Dorsolateral prefrontal cortex (tissue), 122 donors: ENCODE measurements at places on chromosomes 11 and 22. TPM values are rescaled to one million over a fixed set of nuclear protein-coding genes. Genes with fewer than 3 reads are reported as not detected.
A peak's percentile ranks its signal among the peaks of the same experiment; 100 is the strongest.

GRCh38 chr11:76783294-76783895 lies at the start of gene TSKU:
Gene TSKU, plus strand, starts transcription at chr11:76783356. Its CDS starts 12,261 bp downstream, at chr11:76795617.
- DNase-seq = peak; percentile 14

The RIBC2 gene
- total RNA-seq = not detected

GRCh38 chr11:75813622-75814039 lies 1.4 kb upstream of the UVRAG start:
- DNase-seq = no peak

The MS4A3 gene
- not detected for total RNA-seq

GRCh38 chr11:32931606-32932005 lies 39.0 kb downstream of the QSER1 start:
- DNase-seq = no peak

DNA sequence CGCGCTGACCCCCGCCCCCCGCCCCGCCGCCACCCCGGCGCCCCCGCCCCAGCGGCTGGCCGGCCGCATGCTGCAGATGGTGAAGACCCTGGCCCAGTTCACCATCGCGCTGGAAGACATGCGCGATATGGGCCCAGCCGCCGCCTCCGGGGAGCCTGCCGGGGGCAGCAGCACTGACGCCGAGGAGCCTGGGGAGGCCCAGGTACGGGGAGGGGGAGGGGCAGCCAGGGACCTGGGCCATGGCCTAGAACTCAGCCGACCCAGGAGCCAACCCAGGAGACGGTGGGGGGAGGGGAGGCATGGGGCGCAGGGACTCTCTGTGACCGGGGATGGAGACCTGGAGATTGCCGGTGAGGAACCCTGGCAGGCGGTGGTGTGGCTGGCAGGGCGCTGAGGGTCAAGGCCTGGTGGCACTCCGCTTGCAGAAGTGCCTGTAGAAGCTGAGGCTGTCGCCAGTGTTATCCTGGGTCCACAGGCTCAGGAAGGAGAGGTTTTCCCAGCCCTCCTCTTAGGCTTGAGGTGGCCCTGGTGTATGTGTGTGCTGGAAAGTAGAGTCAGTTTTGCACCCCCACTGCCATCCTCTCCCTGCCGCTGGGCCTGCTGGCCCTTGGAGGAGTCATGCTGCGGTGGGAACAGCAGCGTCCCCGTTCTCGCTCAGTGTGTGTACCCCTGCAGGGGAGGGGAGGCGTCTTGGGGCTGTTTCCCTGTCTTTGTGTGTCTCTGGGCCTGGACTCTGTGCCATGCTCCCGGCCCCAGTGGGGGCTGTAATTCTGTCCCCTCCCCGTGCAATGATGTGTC lies 32.9 kb upstream of the RELT start:
- DNase-seq = no peak

The PTPRCAP gene
- 0.48 TPM for total RNA-seq

DNA sequence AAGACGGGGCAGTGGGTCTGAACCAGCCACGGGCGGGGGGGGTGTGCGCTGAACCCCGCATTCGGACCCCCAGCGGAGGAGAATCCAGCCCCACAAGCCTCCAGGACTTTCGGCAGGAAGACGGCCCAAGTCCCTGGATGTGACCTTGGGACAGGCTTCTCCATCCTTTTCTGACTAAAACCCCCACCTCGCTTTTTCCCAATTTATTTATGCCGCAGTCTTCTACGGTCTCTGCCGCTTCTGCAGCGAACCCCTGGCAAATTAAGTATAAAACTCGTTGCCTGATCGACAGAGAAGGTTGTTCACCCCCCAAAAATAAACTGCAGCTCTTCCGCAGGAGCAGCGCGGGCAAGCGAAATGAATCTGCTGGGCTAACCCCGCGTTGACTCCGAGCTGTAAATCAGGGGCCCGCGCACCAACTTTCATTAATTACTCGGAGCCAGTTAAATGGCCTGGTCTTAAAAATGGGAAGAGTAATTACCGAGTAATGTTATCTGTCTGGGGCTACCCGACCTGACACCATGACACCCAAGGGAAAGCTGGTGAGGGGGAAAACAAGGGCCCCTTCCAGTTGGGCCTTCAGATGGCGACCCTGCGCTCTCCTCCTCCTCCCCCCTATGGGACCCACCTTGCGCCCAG lies 6.6 kb downstream of the WT1 start:
- no peak for DNase-seq

DNA sequence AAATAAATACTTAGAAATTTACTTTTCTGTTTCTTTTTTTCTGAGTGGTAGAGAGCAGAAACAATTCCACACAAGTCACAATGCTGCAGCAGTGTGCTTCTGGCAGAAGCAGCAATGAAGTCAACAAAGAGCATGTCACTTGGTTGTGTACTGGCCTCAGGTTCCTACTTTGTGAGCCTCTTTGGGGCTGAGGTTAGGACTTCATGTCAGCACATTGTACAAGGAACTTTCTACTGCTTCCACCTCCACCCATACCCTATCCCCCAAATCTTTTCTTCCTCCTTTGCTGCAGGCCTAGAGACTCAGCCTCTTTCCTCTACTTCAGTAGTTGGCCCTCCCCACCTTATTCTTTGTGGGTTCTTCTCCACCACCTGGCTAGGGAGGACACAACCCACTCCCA lies 252.7 kb upstream of the PITPNB start:
- DNase-seq = no peak

The MED19 gene
- total RNA-seq = 19.9 TPM

The CRYBA4 gene
- not detected for total RNA-seq

DNA sequence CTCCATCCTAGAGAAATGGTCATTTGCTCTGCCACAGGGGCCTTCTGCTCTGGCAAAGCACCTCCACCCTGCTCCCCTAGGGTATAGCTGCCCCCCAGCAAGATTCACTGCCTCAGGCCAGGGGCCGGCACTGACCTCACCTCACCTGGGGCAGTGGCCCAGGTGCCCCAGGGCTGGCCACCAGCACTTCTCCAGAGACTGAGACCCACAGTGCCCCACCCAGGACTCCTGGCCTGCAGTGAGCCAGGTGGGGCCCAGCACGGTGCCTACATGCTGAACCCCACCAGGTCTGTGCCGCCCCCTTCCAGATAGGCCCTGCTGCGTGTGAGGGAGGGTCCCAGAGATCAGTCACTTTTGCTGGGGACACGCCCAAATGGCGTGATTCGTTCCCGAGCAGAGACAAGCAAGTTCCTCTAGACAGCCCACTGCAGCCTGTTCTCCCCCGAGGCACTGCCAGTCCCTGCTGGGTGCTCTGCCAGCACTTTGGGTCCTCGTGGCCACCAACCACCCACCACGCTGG lies 10.8 kb downstream of the GNB1L start:
- no peak for DNase-seq

GRCh38 chr22:30205281-30206115 lies 41.1 kb downstream of the LIF start:
- DNase-seq = no peak

GRCh38 chr11:15927864-15928217 lies 428.5 kb downstream of the SOX6 start:
- no peak for DNase-seq

GRCh38 chr22:49715450-49715849 lies 112.2 kb downstream of the BRD1 start:
- no peak for DNase-seq

GRCh38 chr11:62552485-62553079 lies 6.0 kb upstream of the AHNAK start:
- DNase-seq = no peak

DNA sequence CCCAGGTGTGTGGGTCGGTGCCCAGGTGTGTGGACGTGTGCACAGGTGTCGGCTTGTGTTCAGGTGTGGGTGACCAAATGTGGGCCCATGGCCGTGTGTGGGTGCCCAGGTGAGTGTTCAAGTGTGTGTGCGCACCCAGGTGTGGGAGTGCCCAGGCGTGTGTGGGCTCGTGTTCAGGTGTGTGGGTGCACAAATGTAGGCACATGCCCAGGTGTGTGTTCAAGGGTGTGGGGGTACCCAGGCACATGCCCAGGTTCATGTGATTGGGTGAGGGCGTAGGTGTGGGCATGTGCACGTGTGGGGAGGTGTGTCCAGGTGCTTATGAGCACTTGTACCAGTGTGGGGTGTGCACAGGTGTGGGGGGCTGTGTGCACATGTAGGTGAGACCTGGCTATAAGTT lies 42.8 kb downstream of the MOB2 start:
- DNase-seq = no peak
